ENCODE measurements at places on chromosomes 1 and 21. TPM values are rescaled to one million over a fixed set of nuclear protein-coding genes. Genes with fewer than 3 reads are reported as not detected.

- no peak for DNase-seq
Measured at GRCh38 chr1:21534674-21535378, 25.6 kb downstream of the ALPL start.

GRCh38 chr1:168640836-168641235 lies 64.4 kb downstream of the XCL1 start:
- no peak for DNase-seq

DNA sequence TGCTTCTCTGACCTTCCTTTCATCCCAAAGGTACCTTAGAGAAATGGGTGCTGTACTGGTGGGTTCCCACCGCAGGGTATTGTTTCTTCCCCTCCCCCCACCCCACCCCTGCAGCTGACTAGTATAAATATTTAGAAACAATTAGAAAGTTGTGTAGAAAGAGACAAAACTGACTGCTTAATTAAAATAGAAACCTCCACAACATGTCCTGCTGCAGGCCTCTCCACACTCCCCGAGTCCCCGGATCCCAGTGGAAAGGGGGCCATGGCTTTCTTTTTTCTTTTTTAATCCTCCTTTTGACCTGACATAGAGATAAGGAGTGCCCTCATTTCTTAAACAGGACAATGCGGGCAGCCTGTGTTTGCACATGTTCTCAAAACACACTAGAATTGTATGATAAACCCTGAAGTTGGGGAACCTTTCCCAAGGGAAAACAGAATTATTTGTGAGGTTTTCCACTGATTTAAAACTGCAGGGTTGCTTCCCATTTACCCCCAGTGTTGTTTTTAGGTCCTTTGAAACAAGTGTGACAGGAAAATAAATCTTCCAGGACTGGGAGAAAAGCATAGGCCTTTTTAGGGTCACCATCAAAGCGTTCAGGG lies 1.7 kb downstream of the RHOU start:
- no peak for DNase-seq

GRCh38 chr1:101460739-101461138 lies 223.9 kb downstream of the S1PR1 start:
- DNase-seq: no peak

GRCh38 chr1:22142315-22143064 lies 407 bp downstream of the WNT4 start:
- DNase-seq: peak; percentile 89

- no peak for DNase-seq
Measured at GRCh38 chr1:113074237-113074636, 1.2 kb downstream of the LRIG2 start.

DNA sequence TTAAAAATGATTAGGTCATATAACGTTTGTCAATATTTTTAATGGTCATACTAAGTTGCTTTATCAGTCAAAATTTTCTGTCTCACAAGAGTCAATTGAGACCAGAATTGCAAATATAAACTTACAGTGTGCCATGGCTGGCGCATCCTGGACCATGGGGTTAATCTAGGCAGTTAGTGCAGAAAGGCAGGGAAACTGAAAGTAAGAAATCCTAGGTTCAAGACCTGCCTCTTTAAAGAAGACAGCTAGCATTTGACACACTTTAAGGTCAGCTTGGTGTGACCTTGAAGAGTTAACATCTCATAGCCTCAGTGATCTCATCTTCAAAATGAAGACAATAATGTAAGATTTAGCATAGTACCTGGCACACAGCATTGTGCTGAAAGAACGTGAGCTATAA lies 210.0 kb upstream of the DAB1 start:
- no peak for DNase-seq

GRCh38 chr1:87044424-87044823 lies 130.0 kb downstream of the HS2ST1 start:
- DNase-seq: no peak

DNA sequence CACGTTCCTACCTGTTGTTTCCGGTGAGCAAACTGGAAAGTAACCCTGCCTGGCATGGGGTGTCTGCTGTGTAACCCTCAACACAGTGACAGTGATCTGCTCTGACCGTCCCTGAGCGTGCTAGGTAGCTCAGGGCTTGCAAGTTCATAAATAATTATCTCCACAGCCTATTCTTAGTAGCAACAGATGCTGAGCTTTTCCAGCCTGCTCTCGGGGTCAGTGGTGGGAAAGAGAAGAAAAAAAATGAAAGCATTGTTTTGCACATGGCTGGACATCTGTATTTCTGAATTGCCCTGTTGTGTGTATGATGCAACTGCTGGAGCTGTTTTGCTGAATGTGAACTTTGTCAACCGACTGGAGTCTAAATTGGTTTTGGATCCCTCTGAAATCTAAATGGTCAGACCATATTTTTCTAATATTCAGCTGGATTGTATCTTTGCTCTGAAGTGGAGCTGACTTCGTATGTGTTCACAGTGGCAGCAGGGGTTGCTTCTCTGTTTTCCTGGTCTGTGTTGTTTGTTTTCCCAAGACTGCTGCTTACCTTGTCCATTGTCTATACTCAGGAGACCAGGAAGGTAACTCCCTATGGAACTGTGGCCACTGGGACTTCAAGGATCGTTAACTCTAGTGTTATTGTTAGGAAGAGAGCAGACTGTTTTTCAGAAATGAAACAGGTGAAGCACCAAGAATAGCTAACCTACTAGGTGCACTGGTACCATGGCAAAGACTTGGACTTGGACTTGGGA lies 27.0 kb downstream of the TGFB2 start:
- no peak for DNase-seq

- DNase-seq: no peak
Measured at GRCh38 chr1:94798462-94798861, 21.7 kb upstream of the SLC44A3 start.

DNA sequence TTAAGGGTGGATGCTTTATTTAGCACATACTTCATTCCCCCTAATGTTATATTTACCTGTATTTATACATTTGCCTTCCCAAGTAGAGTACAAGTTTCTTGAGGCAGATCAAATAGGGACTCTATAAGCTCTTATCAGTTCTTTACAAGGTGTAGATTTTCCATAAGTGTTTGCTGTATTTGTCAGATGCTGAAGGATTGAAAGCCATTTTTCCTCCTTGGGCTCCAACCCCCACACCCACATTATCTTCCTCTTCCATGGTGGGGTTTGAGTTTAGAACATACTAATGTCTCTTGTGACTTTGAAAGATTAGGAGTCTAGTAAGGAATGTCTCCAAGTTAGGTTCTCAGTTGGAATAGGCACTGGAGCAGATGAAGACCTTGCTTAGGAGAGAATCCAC lies 2.4 kb upstream of the CHI3L2 start:
- no peak for DNase-seq

DNA sequence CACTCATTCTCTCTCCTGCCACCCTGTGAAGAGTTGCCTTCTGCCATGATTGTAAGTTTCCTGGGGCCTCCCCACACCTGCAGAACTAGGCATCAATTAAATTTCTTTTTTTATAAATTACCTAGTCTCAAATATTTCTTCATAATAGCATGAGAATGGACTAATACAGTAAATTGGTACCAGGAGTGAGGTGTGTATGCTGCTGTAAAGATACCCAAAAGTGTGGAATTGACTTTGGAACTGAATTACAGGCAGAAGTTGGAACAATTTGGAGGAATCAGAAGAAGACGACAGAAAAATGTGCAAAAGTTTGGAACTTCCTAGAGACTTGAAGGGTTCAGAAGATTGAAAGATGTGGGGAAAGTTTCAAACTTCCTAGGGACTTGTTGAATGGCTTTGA lies 308.1 kb upstream of the TMPRSS15 start:
- no peak for DNase-seq

DNA sequence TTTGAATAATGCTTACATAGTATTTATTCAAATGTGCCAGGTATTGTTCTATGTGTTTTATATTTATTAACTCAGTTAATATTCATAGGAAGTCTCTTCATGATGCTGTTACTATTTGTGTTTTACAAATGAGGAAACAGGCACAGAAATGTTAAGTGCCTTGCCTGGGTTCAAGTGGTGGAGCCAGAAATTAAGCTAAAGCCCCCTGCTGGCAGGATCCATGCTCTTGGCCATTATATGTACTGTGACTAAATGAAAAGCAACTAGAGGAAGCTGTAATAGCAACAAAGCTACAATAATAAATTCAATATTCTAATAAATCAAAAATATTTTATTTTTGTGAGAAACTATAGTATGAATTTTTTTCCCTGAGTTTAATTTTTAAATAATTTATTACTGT lies 30.0 kb downstream of the IARS2 start:
- DNase-seq: no peak

GRCh38 chr1:213457186-213457585 lies 406.1 kb downstream of the RPS6KC1 start:
- DNase-seq: no peak

GRCh38 chr21:39439232-39439631 lies 6.3 kb downstream of the LCA5L start:
- no peak for DNase-seq

DNA sequence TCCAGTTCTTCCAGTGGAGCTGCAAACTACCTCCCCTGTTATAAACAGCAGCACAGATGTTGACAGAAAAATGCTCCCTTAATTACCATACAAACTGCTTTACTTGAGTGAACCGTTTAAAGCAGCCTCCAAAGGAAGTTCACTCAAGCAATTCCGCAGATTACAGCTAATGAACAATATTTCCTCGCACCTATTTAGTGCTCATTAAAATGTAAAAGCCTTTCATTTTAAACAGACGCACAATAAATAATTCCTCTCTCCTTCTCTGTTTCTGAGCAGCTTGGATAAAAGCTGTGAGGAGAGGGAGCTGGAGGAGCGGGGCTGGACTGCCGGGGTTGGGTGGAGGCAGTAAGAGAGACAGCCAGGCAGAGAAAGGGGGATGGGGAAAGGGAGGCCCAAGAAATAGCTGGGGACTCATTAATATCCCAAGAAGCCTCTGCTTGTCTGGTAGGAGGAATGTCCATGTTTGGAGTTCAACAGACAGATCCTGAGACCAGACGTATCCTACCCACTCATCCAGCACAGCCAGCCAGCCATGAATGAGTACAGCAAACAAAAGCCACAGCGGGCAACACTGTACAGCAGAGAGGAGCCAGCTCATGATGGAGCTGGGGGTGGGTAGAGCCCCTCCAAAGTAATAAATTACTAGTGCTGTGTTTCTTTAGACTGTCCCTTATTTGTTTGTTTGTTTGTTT lies 227.7 kb downstream of the GPATCH2 start:
- DNase-seq: no peak

GRCh38 chr1:206716870-206717673 lies 32.4 kb downstream of the MAPKAPK2 start:
- no peak for DNase-seq

- no peak for DNase-seq
Measured at GRCh38 chr1:22098752-22099151, 44.1 kb downstream of the WNT4 start.

DNA sequence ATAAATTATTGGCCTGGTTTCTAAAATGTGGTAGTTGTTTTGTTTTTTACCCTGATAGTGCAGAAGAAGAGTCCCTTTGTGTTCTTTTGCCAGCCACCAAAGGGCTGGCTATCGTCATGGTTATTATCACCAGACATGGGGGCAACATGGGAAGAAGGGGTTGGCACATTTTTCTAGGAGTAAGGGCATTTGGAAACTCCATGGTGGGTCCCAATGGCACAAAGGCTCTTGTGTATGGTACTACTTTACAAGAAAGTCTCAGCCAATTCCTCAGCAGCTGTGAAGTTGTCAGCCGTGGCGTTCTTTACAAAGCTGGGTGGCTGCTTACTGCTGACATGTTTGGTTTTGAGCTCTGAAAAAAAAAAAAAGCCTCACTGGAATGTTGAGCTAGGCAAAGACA lies 330.4 kb upstream of the ESRRG start:
- no peak for DNase-seq

- no peak for DNase-seq
Measured at GRCh38 chr1:169090900-169091311, 15.6 kb upstream of the ATP1B1 start.

- no peak for DNase-seq
Measured at GRCh38 chr1:39854314-39854713, 29.0 kb downstream of the TRIT1 start.

- no peak for DNase-seq
Measured at GRCh38 chr1:172821609-172822274, 162.8 kb downstream of the FASLG start.

- DNase-seq: no peak
Measured at GRCh38 chr1:207459008-207459407, 4.9 kb downstream of the CR2 start.

GRCh38 chr1:10328180-10328963 lies 70.5 kb upstream of the PGD start:
- no peak for DNase-seq

- no peak for DNase-seq
Measured at GRCh38 chr1:76697361-76697760, 169.9 kb upstream of the ST6GALNAC5 start.

DNA sequence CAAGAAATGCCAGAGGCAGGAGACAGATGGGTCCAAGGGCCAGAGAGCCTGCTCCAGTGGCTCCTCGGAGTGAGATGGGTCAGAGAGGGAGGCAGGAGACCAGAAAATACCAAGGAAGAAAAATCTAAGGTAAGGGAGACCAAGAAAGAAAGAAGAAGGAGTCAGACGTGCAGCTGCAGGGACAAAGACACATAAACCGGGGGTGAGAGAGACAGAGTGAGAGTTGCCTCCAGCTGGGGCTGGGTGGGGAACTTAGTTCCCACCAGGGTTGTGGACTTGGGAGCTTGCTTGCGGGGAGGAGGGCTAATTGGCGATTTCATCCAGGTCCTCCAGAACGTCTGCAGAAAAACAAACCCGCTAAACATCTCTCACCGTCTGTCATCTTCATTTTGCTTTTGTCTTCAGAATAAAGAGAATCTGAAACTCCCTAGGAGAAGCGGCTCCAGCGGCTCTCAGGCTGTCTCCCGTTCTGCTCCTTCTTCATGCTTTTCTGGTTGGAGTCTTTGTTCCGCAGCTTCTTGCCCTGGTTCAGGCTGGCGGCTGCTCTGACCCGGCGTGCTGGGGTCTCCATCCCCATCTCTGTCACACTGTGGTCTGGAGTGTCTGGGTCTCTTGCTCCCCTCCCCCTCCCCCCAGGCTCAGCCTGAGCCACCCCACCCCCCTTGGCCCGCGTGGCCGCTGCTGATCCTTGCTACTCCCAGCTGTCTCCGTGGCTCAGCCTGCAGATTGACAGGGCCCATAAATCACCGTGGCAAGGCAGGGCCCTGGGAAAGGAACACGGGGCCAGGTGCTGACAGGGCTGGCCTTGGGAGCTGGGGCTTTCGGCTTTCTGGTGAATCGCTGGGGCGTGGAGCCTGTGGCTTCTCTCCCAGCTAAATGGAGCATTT lies 66.6 kb downstream of the UBIAD1 start:
- DNase-seq: no peak

Gene FAM177B
- total RNA-seq: not detected

Gene KCNT2
- total RNA-seq: 4.2 TPM

Gene CFAP141
- 5.9 TPM for total RNA-seq

Gene SH3BP5L
- total RNA-seq: 18.5 TPM

Gene DOP1B
- 13.7 TPM for total RNA-seq

Gene OR2W3
- 5.3 TPM for total RNA-seq

Gene NKAIN1
- not detected for total RNA-seq

Gene ARTN
- not detected for total RNA-seq

Gene DEDD
- total RNA-seq: 37.1 TPM

Gene FCRL1
- 1.2 TPM for total RNA-seq

Gene DMBX1
- not detected for total RNA-seq

Gene CAPN9
- 19.6 TPM for total RNA-seq

Gene USP25
- total RNA-seq: 57.8 TPM

Gene SLC2A5
- total RNA-seq: 11.5 TPM

Gene DENND2C
- 4.4 TPM for total RNA-seq

Gene C1orf87
- total RNA-seq: 0.40 TPM

Gene TIE1
- 23.9 TPM for total RNA-seq
